ENCODE measurements at places on chromosomes 5 and 9. TPM values are rescaled to one million over a fixed set of nuclear protein-coding genes. Genes with fewer than 3 reads are reported as not detected.

DNA sequence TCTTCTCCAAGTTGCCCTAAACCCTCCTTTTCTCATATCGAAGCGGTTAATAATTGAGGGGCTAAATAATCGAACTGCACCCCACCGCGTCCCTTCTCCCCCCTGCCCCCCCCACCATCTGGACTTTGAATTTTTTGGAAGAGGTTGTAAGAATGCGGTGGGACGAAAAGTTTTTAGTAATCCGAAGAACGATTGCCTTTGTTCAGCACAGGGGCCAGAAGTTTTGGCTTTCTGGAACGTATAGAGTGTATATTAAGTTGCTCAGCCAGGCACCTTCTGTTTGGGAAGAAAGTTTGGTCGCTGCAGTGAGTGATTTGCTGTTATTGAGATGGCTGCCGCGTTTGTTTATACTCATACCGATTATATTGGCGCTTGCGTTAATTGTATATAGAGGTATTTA lies 518 bp downstream of the ERBIN start:
- DNase-seq = no peak

Gene MARCOL
- not detected for total RNA-seq

DNA sequence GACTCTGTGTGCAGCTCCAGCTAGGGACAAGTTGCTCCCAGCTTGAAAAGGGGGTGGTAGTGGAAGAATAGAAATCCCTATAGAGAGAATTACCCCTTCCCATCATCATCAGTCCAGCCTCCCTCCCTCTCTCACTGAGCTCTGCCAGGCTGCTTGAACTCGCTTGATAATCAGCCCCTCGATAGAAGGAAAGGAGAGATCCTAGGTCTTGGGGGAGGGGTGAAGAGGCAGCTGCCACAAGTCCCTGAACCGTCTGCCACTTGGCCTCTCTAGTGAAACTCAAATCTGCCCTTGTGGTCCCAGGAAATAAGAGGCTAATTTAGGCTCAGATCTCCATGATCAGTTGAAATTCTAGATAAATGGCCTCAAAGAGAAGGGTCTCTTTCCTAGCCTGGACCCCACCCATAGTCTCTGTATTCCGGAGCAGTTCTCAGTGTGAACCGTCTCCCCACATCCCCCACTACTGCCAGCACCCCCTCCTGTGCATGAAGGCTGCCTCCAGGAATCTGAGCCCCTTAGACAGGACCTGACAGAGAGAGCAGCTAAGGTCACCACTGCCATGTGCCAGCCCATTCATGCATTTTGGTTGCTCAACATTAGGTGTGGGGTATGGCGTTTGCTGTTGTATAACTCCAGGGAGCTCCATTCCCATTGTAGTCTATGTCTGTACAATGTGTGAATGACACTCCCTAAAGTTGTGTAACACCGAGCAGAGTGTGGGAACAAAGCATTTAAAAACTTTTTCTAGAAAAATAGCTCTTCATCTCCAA lies 5.5 kb downstream of the DNAJB5 start:
- no peak for DNase-seq

DNA sequence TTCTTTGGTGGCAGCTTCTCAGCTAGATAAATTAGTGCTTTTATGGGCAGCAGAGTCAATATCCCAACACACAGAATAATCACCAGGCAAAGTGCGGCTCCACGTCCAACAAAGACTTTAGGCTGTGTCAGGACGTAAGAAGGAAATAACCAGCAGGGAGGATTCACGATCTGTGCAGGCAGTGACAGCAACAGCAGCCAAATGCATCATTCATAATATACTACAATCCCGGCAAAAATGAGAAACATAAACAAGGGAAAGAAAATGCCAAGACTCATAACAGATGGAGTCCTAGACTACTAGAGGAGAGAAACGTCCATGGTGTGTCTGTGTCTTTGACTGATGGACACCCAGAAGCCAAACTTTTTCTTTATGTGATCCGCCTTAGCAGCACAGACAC lies 100.7 kb downstream of the LMNB1 start:
- DNase-seq = no peak

- no peak for DNase-seq
Observed at GRCh38 chr5:130912088-130912487, 253.0 kb downstream of the HINT1 start.

GRCh38 chr5:22596404-22596970 lies 256.7 kb downstream of the CDH12 start:
- DNase-seq = no peak

- no peak for DNase-seq
Observed at GRCh38 chr5:34564710-34565235, 91.4 kb upstream of the RAI14 start.

Gene TPPP
- total RNA-seq = 34.8 TPM

GRCh38 chr9:132584601-132585560 lies 2.5 kb downstream of the BARHL1 start:
- DNase-seq = peak; percentile 2

Gene AGXT2
- not detected for total RNA-seq
